Cortex of kidney (tissue), 1 donor: ENCODE measurements at places on chromosomes 5 and 9.

DNA sequence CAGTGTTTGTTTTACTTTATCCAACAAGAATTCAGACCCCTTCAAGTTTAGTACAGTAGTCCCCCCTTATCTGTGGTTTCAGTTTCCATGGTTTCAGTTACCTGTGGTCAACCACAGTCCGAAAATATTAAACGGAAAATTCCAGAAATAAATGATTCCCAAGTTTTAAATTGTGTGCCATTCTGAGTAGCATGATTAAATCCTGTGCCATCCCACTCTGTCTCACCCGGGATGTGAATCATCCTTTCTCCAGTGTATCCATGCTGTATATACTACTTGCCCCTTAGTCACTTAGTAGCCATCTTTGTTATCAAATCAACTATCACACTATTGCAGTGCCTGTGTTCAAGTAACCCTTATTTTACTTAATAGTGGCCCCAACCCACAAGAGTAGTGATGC is 153.8 kb upstream of the RASA1 start:
- no peak for DNase-seq

- no peak for DNase-seq
These were observed 81.5 kb downstream of the DAB2IP start for GRCh38 chr9:121732886-121733285.

DNA sequence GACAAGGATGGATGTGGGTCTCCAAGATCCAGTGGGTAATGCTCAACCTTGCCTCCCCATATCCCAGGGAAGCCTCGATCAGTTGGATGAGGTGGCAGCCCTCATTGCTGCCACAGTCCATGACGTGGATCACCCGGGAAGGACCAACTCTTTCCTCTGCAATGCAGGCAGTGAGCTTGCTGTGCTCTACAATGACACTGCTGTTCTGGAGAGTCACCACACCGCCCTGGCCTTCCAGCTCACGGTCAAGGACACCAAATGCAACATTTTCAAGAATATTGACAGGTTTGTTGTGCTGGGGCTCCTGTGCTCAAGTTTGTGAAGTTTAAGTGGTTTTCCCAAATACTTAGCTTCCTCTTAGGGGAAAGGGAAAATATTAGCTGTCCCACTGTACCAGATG is 74.0 kb downstream of the WDR41 start:
- no peak for DNase-seq

GRCh38 chr5:174328631-174329299 is 283.3 kb downstream of the NSG2 start:
- no peak for DNase-seq

DNA sequence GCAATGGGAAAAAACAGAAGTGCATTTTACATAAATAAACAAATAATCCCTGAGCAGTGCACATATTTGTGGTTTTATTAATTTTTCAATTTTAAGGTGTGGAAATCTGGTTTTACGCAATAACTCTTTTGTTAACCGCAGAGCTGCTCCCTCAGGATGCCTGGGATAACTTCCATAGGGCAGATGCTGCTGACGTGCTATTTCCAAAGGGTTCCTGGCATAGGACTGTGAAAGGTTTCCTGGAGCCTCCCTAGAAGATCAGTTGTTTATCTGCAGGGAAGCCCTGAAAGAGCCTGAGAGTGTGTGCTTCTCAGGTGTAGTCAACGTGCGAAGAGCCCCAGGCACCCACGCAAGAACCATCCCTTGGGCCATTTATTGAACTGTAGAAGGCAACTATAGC is 443.5 kb downstream of the PLK2 start:
- no peak for DNase-seq

GRCh38 chr5:95768731-95769130 is 37.6 kb downstream of the RHOBTB3 start:
- DNase-seq, result no peak

GRCh38 chr9:78397454-78397853 is 100.5 kb downstream of the PSAT1 start:
- no peak for DNase-seq

DNA sequence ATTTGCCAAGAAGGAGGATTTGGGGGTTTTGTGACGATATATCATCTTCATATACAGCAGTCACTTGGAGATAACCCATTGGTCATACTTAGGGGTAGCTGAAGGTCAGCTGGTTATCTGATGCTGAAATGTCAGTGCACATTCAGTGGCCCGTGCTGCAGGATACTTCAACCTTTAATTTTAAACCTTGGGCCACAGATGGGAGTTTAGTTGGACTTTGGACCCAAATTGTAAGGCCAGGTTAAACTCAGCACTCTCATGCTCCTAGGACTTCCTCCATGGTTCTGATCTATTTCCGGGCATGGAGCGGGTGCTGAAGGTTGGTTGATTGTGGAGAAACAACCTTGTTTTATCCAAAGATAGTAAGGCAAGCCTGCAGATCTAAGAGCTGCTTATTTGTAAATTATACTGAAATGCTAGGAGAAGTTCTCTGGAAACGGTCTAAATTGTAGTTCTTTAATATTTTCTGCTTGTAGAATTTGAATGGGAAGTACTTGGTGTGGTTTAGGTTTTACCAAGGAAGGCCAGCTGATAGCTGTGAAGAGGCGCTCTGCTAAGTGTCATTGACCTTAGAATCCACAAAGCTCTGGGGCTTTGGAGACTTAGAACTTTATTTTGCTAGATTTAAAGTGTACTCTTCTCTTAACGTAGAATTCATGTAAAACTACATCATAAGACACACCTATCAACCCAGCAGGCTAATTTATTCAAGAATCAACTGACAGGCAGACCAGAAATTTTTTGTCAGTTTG is 38.6 kb downstream of the SLC44A1 start:
- no peak for DNase-seq

DNA sequence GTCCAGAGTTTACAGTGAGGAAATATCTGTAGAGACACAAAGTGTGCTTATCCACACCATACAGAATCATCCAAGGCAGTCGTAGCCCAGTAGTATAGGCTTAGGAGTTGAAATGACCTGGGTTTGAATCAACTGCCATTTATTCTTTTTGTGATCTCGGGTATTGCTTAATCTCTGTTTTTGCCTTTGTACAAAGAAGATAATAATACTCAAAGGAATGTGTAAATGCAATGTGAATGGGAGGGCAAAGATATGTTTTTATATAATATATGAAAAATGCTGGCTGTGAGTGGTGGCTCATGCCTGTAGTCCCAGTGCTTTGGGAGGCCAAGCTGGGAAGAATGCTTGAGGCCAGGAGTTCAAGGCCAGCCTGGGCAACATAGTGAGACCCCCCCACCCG is 141.1 kb downstream of the SPATA31D1 start:
- DNase-seq, result no peak

- DNase-seq, result no peak
These were observed 51.5 kb downstream of the C9orf152 start for GRCh38 chr9:110156416-110156815.

- DNase-seq, result no peak
These were observed 19.7 kb downstream of the FNBP1 start for GRCh38 chr9:130023144-130023787.

DNA sequence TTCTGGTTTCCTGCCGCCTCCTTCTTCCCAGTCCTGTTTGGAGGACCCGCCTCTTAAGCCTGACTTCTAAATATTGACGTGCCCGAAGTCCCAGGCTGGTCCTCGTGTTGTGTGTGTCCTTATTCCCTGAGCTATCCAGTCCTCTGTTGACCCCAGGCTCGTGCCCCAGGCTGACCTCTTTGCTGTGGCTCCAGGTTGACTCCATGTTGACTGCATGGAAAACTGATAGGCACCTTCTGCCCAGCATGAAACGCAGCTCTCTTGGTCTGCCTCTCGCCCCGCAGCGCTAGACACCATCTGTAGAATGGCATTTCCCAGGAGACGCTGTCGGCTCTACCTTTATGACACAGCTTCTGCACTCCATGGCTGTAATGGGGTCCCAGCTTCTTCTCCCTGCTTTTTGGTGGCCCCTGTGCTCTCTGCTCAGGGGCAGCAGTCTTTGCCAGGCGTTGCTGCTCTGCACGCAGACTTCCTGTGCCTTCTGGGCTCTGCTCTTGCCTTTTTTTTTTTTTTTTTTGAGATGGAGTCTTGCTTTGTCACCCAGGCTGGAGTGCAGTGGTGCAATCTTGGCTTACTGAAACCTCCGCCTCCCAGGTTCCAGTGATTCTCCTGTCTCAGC is 28.4 kb downstream of the EHMT1 start:
- DNase-seq, result no peak

GRCh38 chr5:96114736-96115135 is 153.1 kb upstream of the ELL2 start:
- no peak for DNase-seq

DNA sequence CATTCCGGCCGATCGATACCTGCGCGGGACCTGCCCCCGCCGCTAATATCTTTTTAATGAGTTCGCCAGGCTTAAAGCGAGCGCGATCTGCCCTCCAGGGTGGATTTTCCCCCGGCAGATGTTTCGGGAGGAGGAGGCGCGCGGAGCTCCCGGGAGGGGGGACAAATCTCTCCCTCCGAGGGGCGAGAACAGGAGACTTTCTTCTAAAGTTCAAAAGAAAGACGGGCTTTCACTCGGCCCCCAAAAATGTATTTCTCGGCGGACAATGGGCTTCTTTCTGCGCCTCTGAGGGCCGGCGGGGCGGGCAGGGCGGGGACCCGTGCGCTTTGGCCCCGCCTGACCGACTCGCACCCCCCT is 4.1 kb upstream of the PRDM12 start:
- no peak for DNase-seq

- DNase-seq, result no peak
These were observed 272.4 kb downstream of the SLF1 start for GRCh38 chr5:94890907-94891306.

DNA sequence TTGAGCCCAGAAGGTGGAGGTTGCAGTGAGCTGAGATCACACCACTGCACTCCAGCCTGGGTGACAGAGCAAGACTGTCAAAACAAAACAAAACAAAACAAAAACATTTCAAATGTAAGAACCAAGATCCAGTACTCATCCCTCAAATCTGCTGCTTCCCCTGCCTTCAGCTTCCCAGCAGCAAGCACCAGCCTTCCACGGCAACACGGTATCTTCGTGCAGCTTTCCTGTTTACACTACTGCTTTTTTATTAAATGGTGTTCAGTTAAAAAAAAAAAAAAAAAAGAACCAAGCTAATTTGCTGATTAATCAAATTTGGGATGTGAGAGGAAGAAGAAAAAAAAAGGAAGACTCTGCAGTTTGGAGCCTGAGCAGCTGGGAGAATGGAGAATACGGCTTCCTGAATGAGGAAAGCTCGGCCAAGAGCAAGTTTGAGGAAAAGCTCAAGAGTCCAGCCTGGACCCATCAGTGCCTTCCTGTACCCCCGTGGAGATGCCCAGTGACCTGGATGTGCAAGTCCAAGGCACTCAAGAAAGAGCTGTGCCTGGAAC is 28.0 kb upstream of the SLC2A8 start:
- no peak for DNase-seq

DNA sequence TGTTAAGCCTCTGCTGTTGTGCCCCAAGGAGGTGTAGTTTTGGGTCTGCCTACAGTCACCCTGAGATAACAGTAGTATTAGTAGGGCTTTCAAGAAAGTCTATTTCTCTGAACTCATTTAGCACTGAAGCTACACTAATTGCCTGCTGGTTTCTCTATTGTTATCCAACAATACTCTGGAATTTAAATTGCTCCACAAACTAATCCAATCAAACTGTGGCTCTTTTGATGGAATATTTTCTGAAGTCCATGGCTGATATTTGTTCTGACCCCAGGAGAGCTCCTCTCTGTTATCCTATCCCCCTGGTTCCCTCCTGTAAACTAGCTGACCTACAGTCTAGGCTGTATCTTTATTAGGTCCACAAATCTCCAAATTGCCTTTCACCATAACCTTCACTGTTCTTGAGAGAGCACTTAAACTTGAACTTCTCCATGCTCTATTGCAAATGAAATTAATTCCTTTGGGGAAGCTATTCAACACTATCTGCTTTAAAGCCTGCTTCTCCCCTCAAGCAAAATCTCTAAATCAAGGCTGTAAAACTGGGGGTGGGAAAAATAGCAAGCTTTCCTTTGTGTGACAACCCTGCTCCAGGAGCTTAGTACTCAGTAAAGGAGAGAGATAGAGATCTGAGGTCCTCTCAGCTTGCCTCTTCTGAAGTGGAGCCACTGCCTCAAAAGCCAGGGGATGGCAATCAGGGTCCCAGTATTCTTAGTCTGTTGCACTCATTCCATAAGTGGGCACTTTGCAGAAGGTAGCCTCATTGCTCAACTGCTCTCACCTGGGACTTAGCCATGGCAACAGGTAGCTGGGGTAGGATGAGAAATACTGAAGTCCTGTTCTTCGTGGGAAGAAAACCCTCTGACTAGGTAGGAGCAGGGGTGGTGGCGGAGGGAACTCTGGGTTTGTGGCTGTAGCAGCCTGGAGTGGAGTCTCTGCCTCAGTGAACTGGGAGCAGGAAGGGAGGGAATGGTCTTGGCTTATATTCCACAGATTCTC is 110.9 kb downstream of the MACIR start:
- no peak for DNase-seq

GRCh38 chr9:124860582-124861341 is 995 bp downstream of the RPL35 start:
- no peak for DNase-seq

- no peak for DNase-seq
These were observed 69.8 kb downstream of the WDR70 start for GRCh38 chr5:37448941-37449340.

DNA sequence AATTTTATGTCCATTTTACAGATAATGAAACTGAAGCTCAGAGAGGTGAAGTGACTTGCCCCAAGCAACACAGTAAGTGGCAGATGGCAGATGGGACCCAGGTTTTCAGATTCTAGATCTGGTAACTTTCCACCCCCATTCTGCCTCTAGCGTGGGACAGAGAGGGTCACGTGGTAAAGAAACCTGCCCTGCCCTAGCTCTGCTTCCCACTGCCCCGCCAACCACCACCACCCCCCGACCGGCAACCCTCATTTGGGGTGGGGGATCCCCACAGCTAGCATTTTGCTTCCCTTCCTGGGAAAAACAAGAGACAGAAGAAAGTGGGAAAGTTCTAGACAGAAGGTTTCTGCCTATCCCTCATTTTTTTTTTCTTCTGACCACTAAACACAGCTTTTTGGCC is 172.5 kb downstream of the ACTL7B start:
- no peak for DNase-seq

- no peak for DNase-seq
These were observed 615.5 kb upstream of the NUDT12 start for GRCh38 chr5:104178066-104178465.
